ENCODE measurements at places on chromosomes 5 and 9.
A peak's percentile ranks its signal among the peaks of the same experiment; 100 is the strongest.

DNA sequence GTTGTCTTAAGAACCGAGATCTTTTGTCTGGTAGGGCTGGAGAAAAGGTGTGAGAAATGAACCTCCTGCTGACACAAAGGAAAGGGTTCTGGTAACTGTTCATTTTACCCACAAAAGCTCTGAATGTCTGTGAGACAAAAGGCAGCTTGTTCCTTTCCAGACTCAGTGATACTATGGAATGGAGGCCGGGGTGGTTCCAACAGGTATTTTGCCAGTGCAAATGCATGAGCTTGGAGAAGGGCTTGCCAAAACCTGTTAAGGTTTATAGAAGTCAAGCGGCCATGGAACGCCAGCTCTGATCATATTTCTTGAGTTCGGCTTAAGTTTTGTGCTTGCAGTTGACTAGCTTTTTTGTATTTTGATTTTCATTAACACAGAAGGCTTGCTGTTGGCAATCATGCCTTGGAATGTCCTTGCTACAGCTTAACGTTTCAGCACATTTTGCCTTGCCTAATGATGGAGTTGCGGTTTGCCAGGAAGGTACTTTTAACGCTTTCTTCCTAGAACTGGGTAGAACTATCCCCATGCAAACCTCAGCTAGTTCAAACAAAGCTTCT is 328.6 kb downstream of the PIK3R1 start:
- no peak overlapping the region for H3K4me3 ChIP-seq
- H3K27me3 ChIP-seq = peaks cover 2% of the 10 kb centered on the region
- no peaks in the 10 kb centered on the region for H3K36me3 ChIP-seq
- DNase-seq = no peak

DNA sequence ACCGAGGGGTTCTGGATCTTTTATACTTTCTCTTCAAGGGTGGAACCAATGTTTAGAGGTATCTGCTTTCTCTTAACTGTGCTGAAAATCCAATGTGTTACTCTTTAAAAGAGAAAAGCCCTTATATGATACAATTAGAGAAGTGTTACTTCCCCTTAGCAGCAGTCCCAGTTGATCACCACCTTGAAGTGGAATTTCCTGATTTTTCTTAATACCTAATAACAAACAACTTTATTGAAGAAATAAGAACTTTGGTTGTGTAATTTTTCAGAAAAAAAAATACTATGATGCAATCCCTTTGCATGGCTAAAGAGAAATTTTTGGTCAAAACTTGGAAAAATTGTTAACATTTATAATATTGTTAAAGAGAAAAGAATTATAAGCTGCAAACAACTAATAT is 24.7 kb downstream of the SLC1A3 start:
- no peaks in the 10 kb centered on the region for H3K27me3 ChIP-seq
- H3K27ac ChIP-seq = no peak overlapping the region
- DNase-seq = no peak
- H3K4me1 ChIP-seq = peaks cover 27% of the 10 kb centered on the region

GRCh38 chr9:438961-439768 is 224.5 kb downstream of the DOCK8 start:
- no peak for DNase-seq
- H3K36me3 ChIP-seq = peaks cover 17% of the 10 kb centered on the region
- H3K4me3 ChIP-seq = no peak overlapping the region
- H3K27me3 ChIP-seq = no peaks in the 10 kb centered on the region
- peaks cover 19% of the 10 kb centered on the region for H3K4me1 ChIP-seq
- peak overlapping the region; percentile 92 for H3K27ac ChIP-seq

DNA sequence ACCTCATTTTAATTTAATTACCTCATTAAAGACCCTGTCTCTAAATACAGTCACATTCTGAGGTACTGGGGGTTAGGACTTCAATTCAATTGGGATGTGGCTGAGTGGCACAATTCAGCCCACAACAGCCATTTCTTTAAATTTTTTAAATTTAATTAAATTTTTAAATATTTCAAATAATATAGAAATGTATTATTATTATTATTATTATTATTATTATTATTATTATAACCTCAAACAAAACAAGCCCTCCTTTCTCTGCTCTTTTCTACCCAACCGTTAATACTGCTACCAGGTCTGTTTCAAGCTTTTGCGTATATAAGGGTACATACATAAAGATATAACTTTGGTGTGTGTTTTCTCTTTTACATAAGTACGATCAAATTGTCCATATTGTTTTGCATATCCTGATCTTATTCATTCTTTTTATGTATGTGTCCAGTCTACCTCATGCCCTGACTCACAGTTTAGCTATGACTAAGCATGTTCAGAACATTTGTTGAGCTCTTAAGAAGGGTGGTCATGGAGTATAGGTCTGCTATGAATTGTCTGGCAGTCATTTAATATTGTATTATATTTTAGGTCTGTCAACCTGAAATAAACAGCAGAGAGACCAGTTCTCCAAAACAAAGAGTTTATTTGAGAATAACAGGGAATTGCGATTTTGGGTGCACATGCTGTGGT is 16.1 kb upstream of the RAB14 start:
- no peaks in the 10 kb centered on the region for H3K36me3 ChIP-seq
- no peak for DNase-seq
- H3K27me3 ChIP-seq = no peaks in the 10 kb centered on the region
- H3K4me1 ChIP-seq = no peaks in the 10 kb centered on the region

DNA sequence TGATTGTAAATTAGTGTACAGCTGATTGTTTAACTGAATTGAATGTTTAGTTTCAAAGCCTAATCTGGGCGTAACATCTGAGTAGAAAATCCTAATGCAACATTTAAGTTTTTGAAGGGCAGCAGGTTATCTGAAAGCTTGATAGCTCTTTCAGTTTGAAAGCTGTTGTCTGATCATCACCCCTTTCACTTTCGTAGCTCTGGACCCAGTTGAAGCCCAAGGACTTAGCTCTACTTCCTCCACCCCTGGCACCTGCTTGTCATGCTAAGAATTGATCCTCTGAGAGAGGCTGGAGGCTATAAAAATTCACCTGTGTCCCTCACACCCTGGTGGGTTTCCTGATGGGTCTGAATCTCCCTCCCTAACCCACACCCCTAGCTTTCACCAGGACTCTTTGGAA is 86.0 kb downstream of the ZFAND5 start:
- no peaks in the 10 kb centered on the region for H3K4me1 ChIP-seq
- DNase-seq = no peak
- no peaks in the 10 kb centered on the region for H3K36me3 ChIP-seq
- no peak overlapping the region for H3K27ac ChIP-seq

GRCh38 chr5:128038643-128039042 is 44.9 kb upstream of the SLC12A2 start:
- DNase-seq = no peak
- no peaks in the 10 kb centered on the region for H3K27me3 ChIP-seq
- no peak overlapping the region for H3K4me3 ChIP-seq
- peaks cover 10% of the 10 kb centered on the region for H3K36me3 ChIP-seq
- H3K4me1 ChIP-seq = peaks cover 32% of the 10 kb centered on the region
- no peak overlapping the region for H3K27ac ChIP-seq

DNA sequence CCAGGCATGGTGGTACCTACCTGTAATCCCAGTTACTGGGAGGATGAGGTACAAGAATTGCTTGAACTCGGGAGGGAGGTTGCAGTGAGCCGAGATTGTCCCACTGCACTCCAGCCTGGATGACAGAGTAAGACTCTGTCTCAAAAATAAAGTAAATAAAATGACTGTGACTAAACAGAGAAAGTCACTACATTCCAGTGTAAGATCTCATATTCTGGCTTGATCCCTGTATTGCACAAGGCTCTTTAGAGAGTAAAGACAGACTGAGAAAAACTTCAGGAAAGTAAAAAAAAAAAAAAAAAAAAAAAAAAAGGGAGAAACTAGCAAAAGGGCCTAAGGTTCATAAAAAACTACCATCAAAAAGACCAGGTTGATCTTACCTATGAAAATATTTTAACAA is 106.6 kb upstream of the PJA2 start:
- no peak for DNase-seq
- H3K4me1 ChIP-seq = peaks cover 7% of the 10 kb centered on the region
- H3K4me3 ChIP-seq = no peak overlapping the region
- no peak overlapping the region for H3K27ac ChIP-seq

GRCh38 chr9:100619665-100620064 is 41.8 kb downstream of the CAVIN4 start:
- DNase-seq = no peak
- H3K27ac ChIP-seq = no peak overlapping the region
- H3K4me1 ChIP-seq = peaks cover 2% of the 10 kb centered on the region
- H3K36me3 ChIP-seq = peaks cover 2% of the 10 kb centered on the region

- no peak overlapping the region for H3K4me3 ChIP-seq
- H3K27me3 ChIP-seq = no peaks in the 10 kb centered on the region
- H3K36me3 ChIP-seq = no peaks in the 10 kb centered on the region
Measured at GRCh38 chr5:88734191-88734640, 148.8 kb downstream of the MEF2C start.

All from mesothelial cell of epicardium (in vitro differentiated cells).